Activated naive CD4-positive, alpha-beta T cell treated with Interleukin-2 at 50 U/mL for 16 hours (primary cell): ENCODE measurements at places on chromosomes 5 and 9.

GRCh38 chr5:143119291-143119769, 284.2 kb downstream of the NR3C1 start:
- no peak for DNase-seq

DNA sequence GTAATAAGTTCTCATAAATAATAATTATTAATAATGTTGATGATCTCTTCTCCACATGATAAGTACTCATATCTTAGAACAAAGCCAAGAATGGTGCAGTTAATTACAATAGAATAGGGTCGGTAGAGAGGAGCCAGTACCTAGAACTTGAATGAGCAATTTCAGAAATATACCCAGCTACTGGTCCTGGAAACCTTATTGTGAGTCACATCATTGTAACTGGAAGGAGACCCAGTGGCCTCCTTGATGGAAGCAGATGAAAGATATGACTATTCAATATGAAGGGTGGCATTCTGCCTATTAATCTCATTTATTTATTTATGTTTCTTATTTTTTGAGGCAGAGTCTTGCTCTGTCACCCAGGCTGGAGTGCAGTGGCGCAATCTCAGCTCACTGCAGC, 37.7 kb upstream of the SHOC1 start:
- DNase-seq: no peak

DNA sequence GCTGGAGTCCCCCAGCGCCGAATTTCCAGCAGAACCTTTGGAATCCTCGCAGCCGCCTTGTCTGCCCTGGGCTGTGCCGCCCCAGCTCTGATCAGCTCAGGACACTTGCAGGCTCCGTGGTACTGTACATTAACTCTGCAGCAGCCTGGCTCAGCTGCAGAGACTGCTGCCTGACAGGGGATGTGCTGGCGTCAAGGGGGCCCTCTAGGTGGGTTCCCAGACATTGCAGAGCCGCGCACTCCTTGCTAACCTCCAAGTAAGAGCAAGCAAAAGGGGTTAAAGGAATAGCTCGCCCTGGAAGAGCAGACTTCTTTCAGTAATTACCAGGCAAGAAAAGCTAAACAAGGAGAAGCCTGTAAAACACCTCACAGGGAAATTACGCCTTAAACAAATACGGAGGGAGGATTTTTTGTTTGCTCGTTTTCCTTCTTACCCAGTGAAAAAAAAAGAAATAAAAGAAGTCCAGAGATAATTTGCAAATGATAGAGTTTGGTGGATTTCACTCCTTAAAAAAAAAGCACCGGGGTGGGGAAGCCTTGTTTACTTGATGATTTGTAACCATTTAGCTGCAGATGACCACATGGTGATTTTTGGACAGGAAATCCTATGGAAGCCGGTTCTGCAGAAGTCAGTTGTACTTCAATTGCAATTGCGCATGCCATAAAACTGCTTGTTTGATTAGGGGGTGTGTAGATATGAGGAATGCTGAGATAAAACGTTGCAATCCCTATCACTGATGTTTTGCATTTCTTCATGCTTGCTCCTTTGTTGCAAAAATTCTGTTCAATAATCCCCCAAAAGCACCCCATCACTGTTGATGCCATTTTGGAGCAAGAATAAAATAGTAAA, 305.8 kb downstream of the PDE4D start:
- no peak for DNase-seq

GRCh38 chr5:95392593-95393182, 1.5 kb downstream of the FAM81B start:
- DNase-seq: no peak

- no peak for DNase-seq
Observed at GRCh38 chr5:115487168-115487567, 57.4 kb downstream of the FEM1C start.
